ENCODE measurements at places on chromosomes 6 and 20.

- peak; percentile 76 for DNase-seq
These were observed 7.0 kb upstream of the KIFC1 start for GRCh38 chr6:33384581-33385020.

DNA sequence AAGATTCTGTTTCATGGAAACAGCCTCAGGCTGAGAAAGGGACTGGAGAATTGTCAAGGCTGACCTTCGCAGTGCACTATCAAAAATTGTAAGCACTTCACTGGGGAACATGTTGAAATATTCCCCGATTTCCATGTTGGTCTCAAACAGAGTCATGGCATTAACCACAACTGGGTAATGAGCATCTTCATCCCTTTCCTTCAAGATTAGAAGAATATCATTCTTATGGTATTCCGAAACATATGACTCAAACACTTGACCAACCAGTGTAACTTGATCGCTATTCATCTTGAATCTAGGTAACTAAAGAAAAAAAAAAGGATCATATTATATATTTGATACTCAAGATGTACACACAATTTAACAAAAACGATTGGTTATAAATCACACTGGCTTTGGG, 3.5 kb downstream of the MCM9 start:
- no peak for DNase-seq

- no peak for DNase-seq
These were observed 4.2 kb downstream of the TM9SF4 start for GRCh38 chr20:32113591-32114260.

- no peak for DNase-seq
These were observed 192.2 kb upstream of the EXOC2 start for GRCh38 chr6:885051-885590.

GRCh38 chr20:57465486-57465885, 59.5 kb downstream of the CTCFL start:
- no peak for DNase-seq

- no peak for DNase-seq
These were observed 448.6 kb downstream of the GJA1 start for GRCh38 chr6:121884091-121884490.

DNA sequence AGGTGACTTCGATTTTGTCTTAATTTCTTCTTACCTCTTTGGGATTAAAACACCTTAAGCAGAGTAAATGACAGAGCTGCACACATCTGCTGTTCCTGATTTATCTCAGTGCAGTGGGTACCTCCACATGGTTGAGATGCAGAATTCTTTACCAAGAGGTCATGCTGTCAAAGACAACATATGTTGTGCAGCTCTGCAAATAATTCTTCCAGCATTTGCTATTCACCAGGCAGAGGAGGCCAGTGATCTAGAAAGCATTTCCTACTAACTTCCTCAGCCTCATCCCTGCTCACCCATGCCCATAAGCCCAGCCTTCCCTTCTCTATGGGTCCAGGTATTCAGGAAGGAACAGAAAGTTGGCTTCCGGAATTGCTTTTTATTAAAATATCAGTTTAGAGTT, 109.3 kb downstream of the THBS2 start:
- DNase-seq, result no peak

All from HTR-8/SVneo (cell line).